Right lobe of liver (tissue), 6 donors: ENCODE measurements at places on chromosomes 11 and 22.
A peak's percentile ranks its signal among the peaks of the same experiment; 100 is the strongest.

DNA sequence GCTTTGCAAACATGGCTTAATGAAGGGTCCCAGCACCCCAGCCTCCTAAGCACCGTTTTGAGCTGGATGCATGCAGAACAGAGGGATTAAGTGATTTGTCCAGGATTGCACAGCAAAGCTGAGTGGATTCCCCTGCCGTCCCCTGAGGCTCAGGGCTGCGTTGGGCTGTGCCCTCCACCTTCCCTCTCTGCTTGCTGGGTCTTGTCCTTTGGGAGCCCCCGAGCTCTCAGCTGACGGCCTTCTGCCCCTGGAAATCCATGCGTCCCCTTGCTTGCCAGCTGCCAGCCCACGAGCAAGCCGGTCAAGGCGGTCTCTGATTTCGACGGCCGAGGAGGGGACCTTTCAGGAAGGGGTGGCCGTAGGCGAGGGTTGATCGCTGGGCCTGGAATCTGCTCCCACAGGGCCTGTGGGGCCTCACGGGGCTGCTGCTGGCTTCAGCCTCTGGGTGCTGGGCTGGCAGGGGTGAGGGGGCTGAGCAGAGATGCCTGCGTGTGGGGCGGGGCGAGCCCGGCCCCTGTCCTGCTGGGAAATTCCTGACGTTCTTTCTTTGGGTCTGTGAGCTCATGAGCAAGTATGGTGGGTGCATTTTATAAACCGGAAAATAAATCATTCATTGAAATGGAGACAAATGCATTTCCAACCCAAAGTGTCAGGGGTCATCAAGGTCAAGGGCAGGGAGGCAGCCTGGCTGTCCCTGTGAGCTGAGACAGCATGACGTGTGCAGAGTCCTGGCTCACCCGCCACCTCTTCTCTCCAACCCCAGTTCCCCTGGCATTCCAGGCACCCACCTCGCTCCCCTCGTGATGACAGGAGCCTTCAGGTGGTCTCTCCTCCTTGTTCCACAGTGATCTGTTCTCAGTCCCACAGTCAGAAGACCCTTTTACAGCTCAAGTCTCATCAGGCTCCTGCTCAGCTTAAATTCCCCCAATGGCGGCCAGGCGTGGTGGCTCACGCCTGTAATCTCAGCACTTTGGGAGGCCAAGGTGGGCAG lies 28.1 kb downstream of the FGF4 start:
- no peak for DNase-seq

- DNase-seq, result no peak
These were observed 241.1 kb downstream of the SOX6 start for GRCh38 chr11:16114978-16115871.

DNA sequence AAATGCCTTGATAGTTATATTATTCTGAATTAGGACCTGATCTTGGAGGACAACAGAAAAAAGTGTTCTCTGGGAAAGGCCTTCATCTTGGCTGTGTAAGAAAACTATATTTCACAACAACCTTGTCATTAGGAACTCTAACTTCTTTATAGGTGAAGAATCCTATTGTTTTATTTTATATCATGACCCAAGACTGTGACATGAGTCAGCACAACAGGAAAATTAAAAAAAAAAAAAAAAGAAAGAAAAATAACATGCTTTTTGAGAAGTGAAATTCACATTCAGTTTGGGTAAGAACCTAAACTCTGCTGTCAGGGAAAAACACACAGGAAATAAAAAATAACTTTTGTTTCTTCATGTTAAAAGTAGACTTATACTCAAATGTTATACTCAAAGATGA lies 11.7 kb upstream of the FOLR2 start:
- DNase-seq, result no peak

- DNase-seq, result no peak
These were observed 2.6 kb downstream of the CNTF start for GRCh38 chr11:58625086-58625485.

DNA sequence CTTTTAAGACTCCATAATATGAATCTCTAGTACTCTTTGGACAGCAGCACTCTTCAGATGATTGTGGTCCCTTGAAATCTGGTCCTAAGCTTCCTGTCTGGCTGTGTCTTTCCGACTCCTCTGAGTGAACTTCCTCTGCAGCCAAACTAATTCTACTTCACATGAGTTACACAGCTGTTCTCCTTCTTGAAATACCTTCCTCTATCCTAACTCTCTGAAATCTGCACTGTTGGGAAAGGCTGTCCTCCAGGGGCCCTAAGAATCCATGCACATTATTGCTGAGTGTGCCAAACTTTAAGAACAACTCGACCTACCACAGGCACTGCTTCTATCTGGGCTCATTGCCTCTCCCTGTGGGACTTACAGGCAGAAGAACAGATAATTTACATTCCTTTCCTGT lies 217.3 kb upstream of the ARHGAP42 start:
- no peak for DNase-seq

GRCh38 chr11:43941257-43941994 lies 1.0 kb upstream of the C11orf96 start:
- DNase-seq, result no peak

GRCh38 chr11:114818382-114818781 lies 140.1 kb downstream of the NXPE2 start:
- no peak for DNase-seq

DNA sequence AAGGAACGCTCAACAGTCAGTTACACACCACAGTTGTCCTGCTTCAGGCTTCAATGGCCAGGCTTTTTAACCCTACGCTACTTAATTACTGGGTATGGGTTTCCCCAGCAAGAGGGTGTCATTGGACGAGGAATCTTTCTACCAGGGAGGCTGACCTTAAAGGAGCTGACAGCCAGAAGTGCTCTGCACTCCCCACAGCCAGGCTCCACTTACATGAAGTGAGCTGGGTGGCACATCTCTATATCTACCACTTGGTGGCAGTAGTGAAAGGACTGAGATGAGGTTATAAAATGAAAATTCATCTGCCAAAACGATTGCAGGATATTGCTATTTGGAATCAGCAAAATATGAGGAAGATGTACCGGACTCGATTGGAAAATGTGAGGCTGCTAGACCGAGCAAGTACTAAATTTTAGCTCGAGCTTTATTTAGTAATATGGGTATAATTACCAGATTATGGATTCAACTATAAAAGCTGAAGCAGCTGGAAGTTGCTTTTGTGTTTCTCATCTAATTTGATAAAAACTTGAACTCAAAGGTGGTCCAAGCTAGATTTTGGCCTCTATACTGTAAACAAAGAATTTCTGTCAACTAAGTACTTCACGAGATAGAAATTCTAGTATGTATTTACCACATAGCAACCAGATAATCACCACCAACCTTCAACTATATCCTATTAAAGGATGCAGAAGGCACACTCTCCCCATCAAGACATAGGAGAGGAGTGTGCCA lies 53.9 kb upstream of the CEP126 start:
- DNase-seq, result no peak

DNA sequence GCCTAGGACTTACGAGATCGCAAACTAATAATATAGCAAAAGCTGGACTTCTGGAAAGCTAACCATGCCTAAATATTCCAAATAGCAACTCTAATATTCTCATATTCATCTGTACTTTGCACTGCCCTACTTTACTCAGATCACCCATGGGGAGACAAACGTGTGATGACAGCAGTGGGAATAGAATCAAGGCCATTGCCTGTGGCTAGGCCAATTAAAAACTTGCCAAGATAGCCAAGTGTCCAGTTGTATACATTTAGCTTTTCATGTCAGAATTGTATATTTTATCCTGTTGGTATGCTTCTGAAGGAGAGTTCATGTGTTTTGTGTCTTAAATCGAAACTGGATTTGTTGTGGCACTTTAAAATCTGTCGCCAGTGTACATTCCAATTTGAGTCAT lies 1.2 kb upstream of the CEP126 start:
- DNase-seq, result no peak

GRCh38 chr11:62124186-62125113 lies 639 bp downstream of the INCENP start:
- no peak for DNase-seq

GRCh38 chr11:47376107-47376524 lies 2.2 kb downstream of the SPI1 start:
- DNase-seq, result no peak

GRCh38 chr11:78112582-78113275 lies 26.7 kb downstream of the ALG8 start:
- no peak for DNase-seq

GRCh38 chr22:21861851-21862250 lies 5.6 kb downstream of the MAPK1 start:
- no peak for DNase-seq

- no peak for DNase-seq
These were observed 23.9 kb upstream of the EED start for GRCh38 chr11:86220653-86221052.

GRCh38 chr11:110812086-110812733 lies 100.0 kb upstream of the ARHGAP20 start:
- DNase-seq, result no peak

DNA sequence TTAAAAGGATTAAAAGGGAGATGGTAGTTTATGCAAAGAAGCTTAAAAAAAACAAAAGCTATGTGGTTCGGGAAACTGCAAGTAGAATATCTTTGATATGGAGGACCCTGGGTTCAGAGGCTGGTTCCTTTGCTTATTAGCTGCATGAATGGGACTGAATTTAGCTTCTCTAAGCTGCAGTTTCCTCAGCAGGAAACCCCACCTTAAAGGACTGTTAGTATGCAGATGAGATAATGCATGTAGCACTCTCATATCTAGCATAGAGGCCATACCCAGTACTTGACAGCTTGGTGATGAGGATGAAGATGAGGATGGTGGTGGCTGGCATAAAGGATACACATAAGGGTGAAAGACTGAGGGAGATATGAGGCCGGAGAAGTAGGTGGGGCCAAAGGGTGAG lies 134.6 kb downstream of the RRAS2 start:
- no peak for DNase-seq

- no peak for DNase-seq
These were observed 26.1 kb downstream of the B3GAT1 start for GRCh38 chr11:134385774-134386565.

GRCh38 chr11:113994077-113994954 lies 19.4 kb downstream of the HTR3A start:
- no peak for DNase-seq

- DNase-seq, result no peak
These were observed 10.9 kb upstream of the TNNT3 start for GRCh38 chr11:1908618-1909017.

- no peak for DNase-seq
These were observed 2.6 kb downstream of the EWSR1 start for GRCh38 chr22:29270475-29271271.

DNA sequence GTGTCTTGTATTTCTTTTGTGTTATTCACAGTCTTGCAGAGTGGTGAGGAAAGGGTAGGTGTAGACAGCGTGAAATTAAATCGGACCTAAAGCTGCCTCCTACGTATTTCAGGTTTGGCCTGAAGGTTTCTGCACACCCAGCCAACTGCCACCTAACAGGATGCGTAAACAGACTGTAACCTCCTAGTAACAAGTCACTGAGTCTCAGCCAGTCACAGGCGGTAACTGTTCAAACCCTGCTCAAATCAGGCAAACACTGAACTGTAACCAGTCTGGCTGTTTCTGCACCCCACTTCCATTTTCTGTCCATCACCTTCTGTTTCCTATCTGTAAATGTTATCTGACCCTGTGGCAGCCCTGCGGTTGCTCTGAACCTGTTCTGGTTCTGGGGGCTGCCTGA lies 87.1 kb downstream of the ADAMTS15 start:
- DNase-seq, result no peak

GRCh38 chr11:44178381-44178780 lies 82.9 kb downstream of the EXT2 start:
- no peak for DNase-seq

- DNase-seq, result no peak
These were observed 115.8 kb downstream of the ATG16L2 start for GRCh38 chr11:72930008-72930407.

GRCh38 chr22:21961886-21962654 lies 9.4 kb upstream of the PPM1F start:
- DNase-seq, result peak; percentile 74

- DNase-seq, result no peak
These were observed 61.8 kb downstream of the PIK3C2A start for GRCh38 chr11:17145972-17146371.

DNA sequence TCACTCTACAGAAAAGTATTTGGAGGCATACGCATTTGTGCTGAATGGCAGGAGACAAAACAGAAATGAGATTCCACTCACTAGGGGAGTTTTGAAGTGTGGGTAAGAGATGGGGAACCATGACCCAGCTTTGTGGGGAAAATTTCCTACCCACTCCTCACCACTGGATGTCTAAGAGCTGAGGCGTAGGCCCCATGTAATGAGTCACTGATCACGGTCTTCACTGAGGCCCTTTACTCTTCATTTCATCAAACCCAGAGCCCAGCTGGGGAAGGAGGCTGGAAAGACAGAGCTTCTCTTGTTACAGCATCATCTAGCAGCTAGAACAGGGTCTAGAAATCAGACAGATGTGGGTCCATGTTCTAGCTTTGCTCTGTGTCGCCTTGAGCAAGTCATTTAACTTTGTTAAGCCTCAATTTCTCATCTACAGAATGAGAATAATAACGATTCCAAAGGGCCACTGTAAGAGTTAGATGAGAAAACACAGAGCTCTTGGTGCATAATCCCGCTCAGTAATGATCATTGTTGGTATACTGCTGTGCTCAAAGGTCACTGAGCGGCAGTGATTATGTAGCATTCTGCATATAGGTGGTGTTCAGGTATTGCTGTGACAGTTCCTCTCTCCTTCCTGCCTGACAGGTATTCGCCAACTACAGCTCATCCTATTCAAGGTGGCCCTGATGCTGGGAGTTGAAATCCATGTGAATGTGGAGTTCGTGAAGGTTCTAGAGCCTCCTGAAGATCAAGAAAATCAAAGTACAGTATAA lies 97.2 kb downstream of the MICAL2 start:
- no peak for DNase-seq

GRCh38 chr22:42862045-42862734 lies 5.1 kb upstream of the ARFGAP3 start:
- DNase-seq, result no peak

- DNase-seq, result no peak
These were observed 107.5 kb downstream of the NXPE2 start for GRCh38 chr11:114785820-114786219.

GRCh38 chr22:38959590-38959989 lies 2.2 kb downstream of the APOBEC3A start:
- DNase-seq, result peak; percentile 36

GRCh38 chr11:115598257-115598901 lies 94.2 kb upstream of the CADM1 start:
- no peak for DNase-seq

DNA sequence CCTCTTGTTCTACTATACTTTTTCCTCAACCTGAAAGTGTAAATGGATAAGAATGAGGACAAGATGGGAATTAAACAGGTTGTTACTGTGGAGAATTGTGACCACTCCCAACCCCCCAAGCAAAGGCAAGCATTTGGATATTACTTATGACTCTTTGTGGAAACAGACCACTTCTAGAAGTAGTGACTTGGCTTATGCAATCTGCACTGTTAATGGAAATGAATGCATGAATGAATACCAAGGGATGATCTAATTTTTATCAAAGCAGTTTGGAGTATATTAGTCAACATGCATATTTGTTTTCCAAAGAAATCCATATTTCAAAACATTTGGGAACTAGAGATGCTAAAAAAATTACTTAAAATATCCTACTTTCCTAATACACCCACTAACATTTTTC lies 35.3 kb downstream of the AMOTL1 start:
- no peak for DNase-seq

GRCh38 chr11:58525037-58525614 lies 17.2 kb upstream of the OR5B21 start:
- DNase-seq, result no peak

- DNase-seq, result no peak
These were observed 3.1 kb downstream of the MAPK8IP2 start for GRCh38 chr22:50603511-50604255.

GRCh38 chr11:27545946-27546345 lies 39.4 kb upstream of the LIN7C start:
- DNase-seq, result no peak
